Psoas muscle (tissue), 8 donors: ENCODE measurements at places on chromosomes 5 and 9. TPM values are rescaled to one million over a fixed set of nuclear protein-coding genes. Genes with fewer than 3 reads are reported as not detected.

DNA sequence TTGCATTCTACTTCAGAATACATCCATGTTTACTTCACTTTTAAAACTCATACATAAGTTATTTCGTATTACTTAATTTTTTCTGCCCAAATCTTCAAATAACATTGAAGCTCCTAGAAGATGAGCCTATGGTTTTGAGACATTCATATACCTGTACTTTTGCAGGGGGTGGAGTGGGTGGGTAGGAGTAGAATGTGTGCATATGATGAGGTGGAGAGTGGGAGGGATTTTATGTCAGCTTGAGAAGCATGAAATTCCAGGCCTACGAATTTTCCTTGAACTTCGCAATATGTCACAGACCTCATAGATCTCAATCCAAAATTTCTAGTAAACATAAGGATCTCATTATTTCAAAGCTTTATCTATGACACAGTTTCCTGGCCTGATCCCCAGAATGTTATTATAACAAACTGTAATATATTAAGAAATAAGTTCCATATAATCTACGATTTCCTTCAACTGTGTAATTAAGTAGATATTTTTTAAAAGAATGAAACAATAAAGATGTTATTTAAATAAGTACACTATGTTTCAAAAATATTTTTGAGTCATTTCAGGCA is 19.7 kb upstream of the MOB3B start:
- no peak for DNase-seq
- no peak overlapping the region for H3K4me3 ChIP-seq
- H3K27ac ChIP-seq, result no peak overlapping the region
- no peaks in the 10 kb centered on the region for H3K27me3 ChIP-seq

DNA sequence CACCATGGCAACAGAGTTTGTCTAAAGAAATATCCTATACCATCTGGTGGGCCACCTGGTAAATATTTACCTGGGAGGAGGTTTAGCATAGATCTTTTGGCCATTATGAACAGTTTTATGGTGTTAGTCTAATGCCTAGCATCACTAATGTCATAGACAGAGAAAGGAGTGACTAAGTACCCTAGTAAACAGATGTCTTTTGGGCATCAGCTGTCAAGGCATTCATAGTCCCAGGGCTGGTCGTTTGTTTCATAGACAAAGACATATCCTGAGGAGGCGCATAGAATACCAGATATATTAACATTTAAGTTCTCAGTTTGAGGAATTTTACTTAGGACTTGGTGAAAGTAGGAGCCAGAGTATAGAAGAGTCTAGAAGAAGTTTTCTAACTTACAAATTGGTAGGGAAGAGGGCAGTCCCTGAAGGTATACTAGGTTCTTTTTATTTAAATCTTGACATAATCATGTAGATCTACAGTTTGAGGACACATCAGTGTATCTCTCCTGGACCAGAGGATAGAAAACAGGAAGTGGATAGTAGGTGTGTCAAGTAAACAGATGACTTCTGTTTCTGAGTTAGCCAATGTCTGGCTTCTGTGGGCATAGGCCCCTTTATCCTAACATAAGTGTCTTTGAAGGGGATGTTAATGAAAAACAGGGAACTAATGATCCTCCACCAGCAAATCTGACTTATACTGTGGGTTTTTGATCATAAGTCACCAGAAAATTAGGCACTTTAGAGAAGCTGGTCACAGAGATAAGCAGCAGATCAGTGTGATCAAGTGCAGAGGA is 105.0 kb upstream of the PRSS3 start:
- no peak for DNase-seq
- H3K4me3 ChIP-seq, result no peak overlapping the region
- H3K4me1 ChIP-seq, result no peaks in the 10 kb centered on the region
- no peak overlapping the region for H3K27ac ChIP-seq

GRCh38 chr9:98709968-98710965 is 1.5 kb upstream of the GABBR2 start:
- H3K27me3 ChIP-seq, result peaks cover 68% of the 10 kb centered on the region
- H3K27ac ChIP-seq, result no peak overlapping the region
- no peak overlapping the region for H3K4me3 ChIP-seq
- no peaks in the 10 kb centered on the region for H3K4me1 ChIP-seq
- no peaks in the 10 kb centered on the region for H3K36me3 ChIP-seq

DNA sequence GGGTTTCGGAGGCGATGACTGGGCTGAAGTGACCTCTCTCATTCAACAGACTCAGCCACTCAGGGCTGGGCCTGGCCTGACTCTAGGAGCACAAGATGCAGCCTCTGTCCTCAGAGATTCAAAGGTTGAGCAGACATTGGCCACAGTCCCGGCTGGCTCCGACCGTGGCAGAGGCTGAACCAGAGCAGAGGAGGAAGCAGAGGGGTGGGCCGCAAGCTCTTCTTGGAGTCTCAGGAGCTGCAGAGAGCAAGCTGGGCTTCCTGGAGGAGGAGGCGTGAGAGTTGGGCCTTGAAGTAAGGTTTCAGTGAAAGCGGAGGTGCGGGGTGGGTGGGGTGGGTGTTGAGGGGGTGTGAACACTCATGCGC is 37.6 kb downstream of the ALG2 start:
- no peaks in the 10 kb centered on the region for H3K36me3 ChIP-seq
- H3K4me3 ChIP-seq, result no peak overlapping the region
- peak; percentile 77 for DNase-seq
- no peaks in the 10 kb centered on the region for H3K4me1 ChIP-seq
- no peaks in the 10 kb centered on the region for H3K27me3 ChIP-seq

DNA sequence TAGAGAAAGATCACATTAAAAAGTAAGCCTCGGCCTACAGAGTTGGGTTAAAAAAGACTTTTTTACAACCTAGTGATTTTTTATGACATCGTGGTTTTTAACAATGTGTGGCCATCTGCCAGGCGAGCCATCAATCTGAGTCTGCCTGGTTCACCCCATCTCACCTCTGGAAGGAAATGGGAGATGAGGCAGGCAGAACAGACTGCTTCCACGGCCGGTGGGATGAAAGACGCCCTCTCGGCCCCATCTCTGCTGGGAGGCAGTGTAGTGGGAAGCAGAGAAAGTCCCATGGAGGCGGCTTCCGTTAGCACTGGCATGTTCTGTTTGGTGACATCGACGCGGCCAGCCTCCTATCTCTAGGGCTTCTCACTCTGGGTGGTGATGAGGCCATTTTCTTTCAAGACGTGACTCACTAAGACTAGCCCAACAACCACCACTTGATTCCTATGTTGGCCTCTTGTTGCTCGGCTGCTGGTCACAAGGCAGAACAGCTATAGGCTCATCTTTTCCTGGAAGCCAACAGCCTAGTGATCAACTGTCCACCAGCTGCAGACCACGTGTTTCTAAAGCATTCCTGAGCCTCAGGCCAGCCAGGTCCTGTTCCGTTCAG is 132.4 kb upstream of the OTULINL start:
- H3K4me1 ChIP-seq, result peaks cover 37% of the 10 kb centered on the region
- H3K36me3 ChIP-seq, result peaks cover 7% of the 10 kb centered on the region
- peak overlapping the region; percentile 1 for H3K4me3 ChIP-seq
- H3K27ac ChIP-seq, result peak overlapping the region; percentile 83
- DNase-seq, result peak; percentile 45

- DNase-seq, result no peak
- H3K27me3 ChIP-seq, result no peaks in the 10 kb centered on the region
Observed at GRCh38 chr9:82302968-82303655, 314.5 kb downstream of the SPATA31D1 start.

Gene SLC4A9
- total RNA-seq, result not detected

- DNase-seq, result peak; percentile 17
- no peaks in the 10 kb centered on the region for H3K4me1 ChIP-seq
- H3K4me3 ChIP-seq, result no peak overlapping the region
- no peaks in the 10 kb centered on the region for H3K36me3 ChIP-seq
- H3K27ac ChIP-seq, result no peak overlapping the region
- no peaks in the 10 kb centered on the region for H3K27me3 ChIP-seq
Observed at GRCh38 chr5:96474073-96474472, 41.0 kb upstream of the PCSK1 start.

DNA sequence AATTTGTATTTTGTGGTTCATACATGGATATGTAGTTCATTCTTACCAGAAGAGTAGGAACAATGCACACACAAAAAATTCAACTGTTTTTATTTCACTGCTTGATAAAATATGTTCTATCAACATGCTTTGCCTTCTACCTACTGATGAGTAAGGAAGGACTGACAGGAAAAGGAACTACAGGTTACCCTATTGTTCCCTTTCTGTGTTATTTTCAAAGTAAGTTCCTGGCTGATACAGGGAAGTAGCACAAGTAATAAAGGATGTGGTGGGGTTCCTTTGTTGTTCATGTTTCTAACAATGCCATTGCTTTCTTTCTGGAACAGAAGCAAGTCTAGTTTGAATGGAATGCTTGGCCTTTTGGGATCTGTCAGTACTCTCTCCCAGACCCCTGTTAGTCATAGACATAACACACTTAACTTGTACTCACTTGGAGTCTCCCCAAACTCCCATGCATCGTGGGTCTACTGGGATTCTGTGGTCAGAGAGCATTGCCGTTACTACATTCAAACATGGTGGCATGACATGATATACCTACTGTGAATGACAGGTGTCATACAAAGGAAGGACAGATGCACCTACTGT is 20.2 kb upstream of the ALDOB start:
- no peak overlapping the region for H3K27ac ChIP-seq
- no peak for DNase-seq

- no peaks in the 10 kb centered on the region for H3K27me3 ChIP-seq
- no peaks in the 10 kb centered on the region for H3K36me3 ChIP-seq
- H3K4me1 ChIP-seq, result no peaks in the 10 kb centered on the region
- DNase-seq, result no peak
- no peak overlapping the region for H3K27ac ChIP-seq
Observed at GRCh38 chr5:90830058-90830457, 271.5 kb downstream of the ADGRV1 start.

DNA sequence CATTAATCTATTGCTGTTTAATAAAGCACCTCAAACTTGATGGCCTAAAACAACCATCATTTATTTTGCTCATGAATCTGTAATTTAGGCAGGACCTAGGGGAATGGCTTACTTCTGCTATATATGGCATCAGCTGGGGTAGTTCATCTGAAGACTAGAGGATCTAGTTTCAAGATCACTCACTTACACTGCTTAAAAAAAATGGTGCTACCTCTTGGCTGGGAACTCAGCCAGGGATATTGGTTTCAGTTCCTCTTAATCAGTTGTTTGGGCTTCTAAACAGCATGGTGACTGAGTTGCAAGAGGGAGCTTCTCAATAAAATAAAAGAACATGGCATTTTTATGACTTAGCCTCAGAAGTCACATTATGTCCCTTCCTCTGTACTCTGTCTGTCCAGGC is 142.0 kb downstream of the FAM114A2 start:
- no peaks in the 10 kb centered on the region for H3K27me3 ChIP-seq
- no peaks in the 10 kb centered on the region for H3K36me3 ChIP-seq
- no peak overlapping the region for H3K27ac ChIP-seq
- DNase-seq, result no peak
- no peak overlapping the region for H3K4me3 ChIP-seq

Gene HRH2
- 0.49 TPM for total RNA-seq

GRCh38 chr5:82642313-82642712 is 364.2 kb upstream of the RPS23 start:
- no peak overlapping the region for H3K4me3 ChIP-seq
- H3K36me3 ChIP-seq, result no peaks in the 10 kb centered on the region
- no peak for DNase-seq

GRCh38 chr9:38652486-38652885 is 32.1 kb upstream of the ANKRD18A start:
- H3K27ac ChIP-seq, result no peak overlapping the region
- no peak for DNase-seq
- no peak overlapping the region for H3K4me3 ChIP-seq
- H3K36me3 ChIP-seq, result no peaks in the 10 kb centered on the region
- H3K4me1 ChIP-seq, result no peaks in the 10 kb centered on the region

Gene PTTG1
- total RNA-seq, result 1.9 TPM

DNA sequence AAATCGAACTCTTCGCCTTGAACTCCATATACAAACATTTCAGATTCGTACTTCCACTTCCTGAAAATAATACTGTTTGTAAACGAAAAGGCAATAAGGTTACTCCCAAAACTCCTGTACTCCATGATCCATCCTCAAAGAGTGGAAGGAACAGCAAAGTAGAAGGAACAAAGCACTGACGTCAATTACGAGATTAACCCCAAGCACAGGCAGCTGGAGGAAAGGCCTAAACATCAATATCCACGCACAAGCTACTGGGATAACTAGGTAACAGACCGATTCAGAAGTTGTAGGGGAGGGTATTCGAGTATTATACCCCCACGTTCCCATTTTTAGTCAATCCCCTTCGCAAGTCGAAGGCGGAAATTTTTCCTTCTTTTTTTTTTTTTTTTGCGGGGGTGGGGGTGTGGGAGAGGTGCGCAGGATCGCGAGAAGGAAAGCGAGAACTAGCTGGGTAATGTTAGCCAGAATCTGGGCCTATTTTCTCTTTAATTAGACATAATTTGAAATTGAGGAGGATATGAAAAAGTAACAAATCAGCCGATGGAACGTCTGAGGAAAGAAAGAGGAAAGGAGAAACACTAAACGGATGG is 909 bp downstream of the AFF4 start:
- H3K27me3 ChIP-seq, result no peaks in the 10 kb centered on the region
- no peaks in the 10 kb centered on the region for H3K36me3 ChIP-seq
- peak overlapping the region; percentile 96 for H3K27ac ChIP-seq
- peaks cover 32% of the 10 kb centered on the region for H3K4me1 ChIP-seq
- peak overlapping the region; percentile 82 for H3K4me3 ChIP-seq

DNA sequence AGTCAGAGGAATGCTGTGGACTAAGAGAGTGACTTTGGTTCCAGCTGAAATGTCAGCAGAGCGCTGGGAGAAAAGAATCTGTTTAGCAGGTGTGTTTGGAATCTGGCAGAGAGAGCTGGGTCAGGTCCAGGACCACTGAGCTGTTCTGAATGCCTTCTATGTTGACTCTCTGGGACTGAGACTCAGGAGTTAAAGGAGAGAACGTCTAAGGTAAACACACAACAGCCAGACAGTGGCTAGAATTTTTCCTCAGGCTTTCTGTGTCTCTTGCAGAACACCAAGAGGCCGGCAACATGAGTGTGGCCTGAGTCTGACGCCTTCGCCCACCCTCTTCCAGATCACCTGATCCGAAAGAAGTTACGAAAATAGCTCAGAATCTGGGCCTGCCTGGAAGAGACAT is 107.2 kb upstream of the ZNF462 start:
- H3K36me3 ChIP-seq, result no peaks in the 10 kb centered on the region
- peak; percentile 64 for DNase-seq
- H3K4me1 ChIP-seq, result peaks cover 56% of the 10 kb centered on the region
- H3K27me3 ChIP-seq, result no peaks in the 10 kb centered on the region
- peak overlapping the region; percentile 30 for H3K4me3 ChIP-seq
- peak overlapping the region; percentile 89 for H3K27ac ChIP-seq

- no peaks in the 10 kb centered on the region for H3K4me1 ChIP-seq
- no peak overlapping the region for H3K27ac ChIP-seq
- no peaks in the 10 kb centered on the region for H3K36me3 ChIP-seq
- no peak overlapping the region for H3K4me3 ChIP-seq
Observed at GRCh38 chr9:85067792-85068191, 398.3 kb downstream of the NTRK2 start.

DNA sequence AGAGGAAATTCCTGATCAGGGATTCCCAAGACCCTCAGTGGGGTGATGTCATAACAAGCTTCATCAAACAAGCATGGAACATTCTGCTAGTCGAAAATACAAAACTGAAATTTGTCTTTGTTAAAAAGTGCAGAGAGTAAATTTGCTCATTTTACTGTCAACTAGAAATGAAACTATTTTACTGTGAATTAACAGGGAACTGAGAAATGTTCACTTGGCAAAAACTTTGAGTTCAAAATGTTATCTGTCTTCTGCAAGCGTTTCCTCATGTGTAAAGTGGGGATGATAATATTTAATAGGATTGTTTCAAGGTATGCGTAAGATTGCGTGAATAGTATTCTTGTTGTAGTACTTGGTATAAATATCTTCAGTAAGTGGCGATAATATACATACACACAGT is 45.4 kb downstream of the ALDH1A1 start:
- no peaks in the 10 kb centered on the region for H3K4me1 ChIP-seq
- H3K36me3 ChIP-seq, result no peaks in the 10 kb centered on the region

Gene PCDHGB5
- 2.7 TPM for total RNA-seq

Gene CLIC3
- total RNA-seq, result 0.38 TPM
